ENCODE measurements at places on chromosomes 11 and 22.

- no peak for DNase-seq
Measured at GRCh38 chr22:44889255-44889878, 120.4 kb downstream of the PHF21B start.

DNA sequence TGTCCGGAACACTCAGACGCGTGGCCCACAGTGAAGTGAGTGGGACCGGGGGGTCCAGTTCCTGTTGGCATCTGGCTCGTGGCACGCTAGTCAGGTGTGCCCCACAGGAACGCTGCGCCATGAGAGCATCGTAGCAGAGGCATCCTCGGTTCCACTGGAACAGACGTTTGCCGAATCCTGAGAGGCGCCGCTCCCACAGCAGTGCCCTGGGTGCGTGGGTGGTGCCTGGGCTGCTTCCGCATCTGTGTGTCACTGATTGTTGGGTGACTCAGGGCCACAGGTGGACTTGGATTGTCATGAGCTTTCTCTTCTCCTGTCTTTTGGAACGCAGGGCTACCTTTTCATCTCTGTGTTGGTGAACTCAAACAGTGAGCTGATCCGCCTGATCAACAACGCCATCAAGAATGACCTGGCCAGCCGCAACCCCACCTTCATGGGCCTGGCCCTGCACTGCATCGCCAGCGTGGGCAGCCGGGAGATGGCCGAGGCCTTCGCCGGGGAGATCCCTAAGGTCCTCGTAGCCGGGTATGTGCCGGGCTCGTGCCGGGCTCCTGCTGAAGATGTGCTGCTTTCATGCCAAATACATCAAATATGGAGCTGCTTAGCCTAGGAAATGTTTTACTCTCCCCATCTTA, 46.2 kb downstream of the AP2A2 start:
- no peak for DNase-seq

GRCh38 chr22:35155403-35156025, 89.6 kb downstream of the ISX start:
- no peak for DNase-seq

DNA sequence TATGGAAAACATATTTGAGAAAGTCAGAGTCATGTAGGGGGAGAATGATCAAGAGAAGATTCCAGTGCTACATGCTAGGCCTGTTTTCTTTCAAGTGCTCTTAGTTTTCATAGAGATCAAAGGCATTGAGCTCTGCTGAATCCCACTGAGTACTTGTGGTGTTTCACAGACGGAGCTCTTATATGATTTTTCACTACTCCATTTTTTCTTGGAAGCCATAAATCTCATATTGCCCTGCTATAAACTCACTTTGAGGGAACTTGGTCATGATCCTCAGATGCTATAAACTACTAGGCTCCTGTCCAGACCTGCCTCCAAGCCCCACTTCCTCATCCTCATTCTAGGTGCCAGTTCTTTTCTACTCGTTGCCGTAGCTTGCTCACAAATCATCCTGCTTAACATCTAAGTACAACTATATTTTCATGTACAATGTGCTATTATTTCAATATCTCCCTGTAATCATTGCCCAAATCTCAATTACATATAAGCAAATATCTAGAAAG, 180.8 kb upstream of the CCDC179 start:
- DNase-seq: no peak

- DNase-seq: no peak
Measured at GRCh38 chr11:21653951-21654421, 538.9 kb upstream of the ANO5 start.

- DNase-seq: no peak
Measured at GRCh38 chr22:41826430-41827383, 6.2 kb upstream of the SREBF2 start.

DNA sequence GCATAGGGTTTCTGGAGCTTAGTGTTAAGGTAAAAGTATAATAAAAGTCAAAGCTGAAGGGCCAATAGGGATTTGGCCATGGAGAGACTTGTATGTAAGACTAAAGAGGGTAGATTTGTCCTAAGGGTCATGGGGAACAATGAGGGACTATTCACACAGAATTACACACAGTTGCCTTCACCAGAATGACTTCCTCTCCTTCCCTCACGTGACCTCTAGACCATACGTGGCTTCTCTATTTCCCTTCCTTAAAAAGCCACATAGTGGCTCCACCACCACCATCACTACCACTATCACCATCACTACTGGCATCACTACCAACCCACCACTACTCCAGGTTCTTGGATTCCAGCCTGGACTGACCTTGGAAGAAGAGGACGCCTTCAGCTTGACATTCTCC, 2.8 kb downstream of the HPX start:
- no peak for DNase-seq

DNA sequence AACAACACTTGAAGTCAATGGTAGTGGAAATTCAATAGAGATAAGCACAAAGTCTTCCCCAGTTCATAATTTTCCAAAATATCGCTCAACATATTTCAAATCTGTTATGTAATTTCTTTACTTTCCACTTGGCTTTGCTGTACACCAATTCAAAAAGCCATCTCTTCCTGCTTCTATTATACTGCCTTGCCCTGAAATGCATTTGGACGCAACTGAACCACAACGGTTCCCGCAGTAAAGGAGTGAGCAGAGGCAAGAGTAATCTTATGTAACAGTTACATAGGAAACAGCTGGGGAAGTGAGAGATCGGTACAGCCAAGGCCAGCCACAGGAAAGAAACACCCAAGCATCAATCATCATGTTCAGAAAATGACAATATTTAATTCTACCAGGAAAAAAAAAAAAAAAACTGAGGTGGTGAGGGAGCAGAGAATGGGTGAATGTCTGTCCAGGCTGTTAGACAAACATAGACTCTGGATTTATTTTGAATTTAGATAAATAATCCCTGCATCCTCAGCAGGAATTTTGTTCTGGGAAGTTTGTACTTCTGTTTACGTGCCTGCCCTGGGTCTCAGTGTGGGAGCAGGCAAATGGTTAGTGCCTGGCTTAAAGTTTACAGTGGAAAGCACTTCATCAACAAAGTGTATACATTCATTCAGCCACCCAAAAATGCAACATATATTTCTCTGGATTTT, 392.2 kb downstream of the ETS1 start:
- DNase-seq: peak; percentile 17

GRCh38 chr11:60530454-60531100, 15.4 kb downstream of the MS4A13 start:
- DNase-seq: no peak
